ENCODE measurements at places on chromosomes 5 and 9.

DNA sequence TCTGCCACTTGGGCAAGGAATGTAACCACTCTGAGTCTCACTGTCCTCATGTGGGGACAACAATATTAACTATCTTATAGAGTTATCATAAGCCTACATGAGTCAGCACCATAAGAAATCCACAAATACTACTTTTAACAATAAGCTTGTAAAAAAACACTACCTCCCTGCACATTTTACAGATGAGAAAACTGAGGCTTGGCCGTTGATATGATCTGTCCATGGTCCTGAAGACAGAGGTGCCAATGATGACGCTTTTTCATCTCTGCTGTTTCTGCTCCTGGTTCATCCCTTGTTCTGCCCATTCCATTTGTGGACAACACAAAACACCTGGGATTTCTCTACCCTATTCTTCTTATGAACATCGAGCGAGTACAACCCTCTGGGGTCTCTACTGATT, 23.4 kb upstream of the STRBP start:
- no peak for DNase-seq

DNA sequence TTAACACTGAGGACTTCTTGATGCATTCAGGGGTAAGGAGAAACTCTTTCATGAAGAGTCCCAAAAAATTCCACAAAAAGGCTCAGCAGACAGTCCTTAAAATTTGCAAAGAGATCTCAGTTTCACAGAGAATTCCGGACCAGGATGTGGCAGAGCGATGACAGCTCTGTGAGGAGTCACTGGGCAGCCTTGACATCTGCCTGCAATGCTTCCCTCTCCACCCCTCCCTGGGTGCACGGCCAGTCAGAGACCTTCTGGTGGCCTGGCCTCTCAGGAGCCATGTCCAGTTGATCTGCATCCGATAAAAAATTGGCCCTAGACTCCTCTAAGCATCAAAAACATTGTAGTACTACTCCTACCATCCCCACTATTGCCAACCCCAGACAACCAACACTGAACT, 76.8 kb downstream of the MACROH2A1 start:
- DNase-seq: no peak

DNA sequence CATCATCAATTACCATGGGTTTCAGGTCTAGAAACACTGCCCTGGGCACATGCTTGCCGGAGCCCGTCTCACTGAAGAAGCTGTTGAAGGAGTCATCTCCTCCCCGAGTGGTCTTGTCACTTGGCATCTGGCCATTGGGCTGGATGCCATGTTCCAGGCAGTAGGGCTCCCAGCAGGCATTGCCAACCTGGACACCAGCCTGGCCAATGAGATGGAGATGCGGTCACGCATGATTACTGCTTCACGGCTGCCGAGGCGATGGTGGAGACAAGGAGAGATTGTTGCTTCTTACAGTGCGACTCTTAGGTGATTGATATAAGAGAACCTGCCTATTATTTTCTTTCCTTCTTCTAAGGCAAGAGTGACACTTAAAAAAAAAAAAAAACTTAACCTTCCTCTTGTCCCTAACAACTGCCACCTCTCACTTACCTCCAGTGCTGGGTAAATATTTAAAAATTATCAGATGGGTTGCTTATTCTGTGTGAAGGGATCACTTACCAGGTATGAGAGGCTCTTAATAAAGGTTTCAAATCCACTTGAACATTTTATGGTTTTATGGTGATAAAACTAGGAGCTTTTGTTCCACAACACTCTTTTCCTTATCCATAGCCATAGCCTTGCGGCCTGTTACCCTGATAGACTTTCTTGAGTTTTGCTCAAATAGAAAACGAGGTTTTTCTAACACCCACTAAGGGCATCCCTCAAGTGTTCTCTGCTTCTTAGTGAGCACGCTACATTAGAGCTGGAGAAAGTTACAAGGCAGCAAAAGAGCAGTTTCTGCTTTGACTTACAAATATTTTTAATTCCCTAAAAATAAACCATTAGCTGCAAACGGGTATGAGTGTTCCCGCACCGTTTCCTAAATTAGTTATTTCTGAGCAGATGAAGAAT, 41.2 kb downstream of the NIM1K start:
- no peak for DNase-seq

DNA sequence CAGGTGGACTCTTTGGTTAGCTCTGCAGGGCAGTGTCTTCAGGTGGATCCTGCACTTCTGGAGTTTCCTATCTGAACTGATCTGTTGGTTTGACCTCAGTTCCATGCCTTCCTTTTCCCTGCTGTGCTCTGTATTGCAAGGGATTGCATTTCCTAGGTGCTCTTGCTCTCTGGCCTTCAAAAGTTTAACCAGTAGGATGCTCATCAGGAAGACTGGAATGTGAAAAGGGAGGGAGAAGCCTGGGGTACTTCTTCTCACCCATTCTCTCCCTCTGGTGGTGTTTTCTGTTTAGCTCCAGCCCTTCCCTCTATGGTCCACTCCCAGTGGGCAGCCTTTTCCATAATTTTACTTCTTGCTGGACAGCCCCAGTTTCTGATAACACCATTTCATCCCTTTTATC, 78.5 kb downstream of the ZNF618 start:
- DNase-seq: no peak

DNA sequence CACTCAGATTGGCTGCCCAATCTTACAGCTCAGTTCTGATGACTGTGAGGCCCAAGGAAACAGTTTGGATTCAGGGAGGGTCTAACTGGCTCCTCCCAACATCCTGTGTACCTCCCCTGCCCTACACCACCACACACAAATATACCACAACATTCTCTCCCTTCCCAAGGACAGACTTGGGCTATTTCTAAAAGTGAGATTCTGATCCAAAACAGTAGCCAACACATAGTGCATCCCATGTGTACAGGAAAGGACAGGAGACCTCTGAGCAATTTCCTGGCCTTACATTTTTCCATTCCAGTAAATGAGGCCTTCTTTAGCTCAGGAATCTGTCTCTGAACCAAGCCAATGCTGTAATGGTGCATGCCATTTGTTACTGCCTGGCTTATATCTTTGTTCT, 20.8 kb downstream of the ZNF366 start:
- DNase-seq: no peak

DNA sequence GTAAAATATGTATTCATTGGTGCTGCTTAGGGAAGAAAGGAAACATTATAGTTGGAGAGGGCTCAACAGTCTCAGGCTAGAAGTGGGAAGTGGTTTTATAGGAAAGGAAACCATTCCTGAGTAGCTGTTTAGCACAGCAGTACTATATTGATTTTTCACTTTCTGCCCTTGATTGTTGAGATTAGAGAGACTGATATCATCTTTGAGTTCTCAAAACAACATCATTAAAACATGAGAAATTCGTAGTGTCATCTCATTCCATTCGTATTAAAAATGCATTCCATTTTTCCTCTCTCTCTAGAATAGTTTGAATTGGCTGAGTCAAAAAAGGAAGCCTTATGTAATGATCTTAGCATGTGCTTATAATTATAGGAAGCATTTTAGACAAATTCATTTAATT, 14.1 kb downstream of the POLR3G start:
- DNase-seq: no peak

DNA sequence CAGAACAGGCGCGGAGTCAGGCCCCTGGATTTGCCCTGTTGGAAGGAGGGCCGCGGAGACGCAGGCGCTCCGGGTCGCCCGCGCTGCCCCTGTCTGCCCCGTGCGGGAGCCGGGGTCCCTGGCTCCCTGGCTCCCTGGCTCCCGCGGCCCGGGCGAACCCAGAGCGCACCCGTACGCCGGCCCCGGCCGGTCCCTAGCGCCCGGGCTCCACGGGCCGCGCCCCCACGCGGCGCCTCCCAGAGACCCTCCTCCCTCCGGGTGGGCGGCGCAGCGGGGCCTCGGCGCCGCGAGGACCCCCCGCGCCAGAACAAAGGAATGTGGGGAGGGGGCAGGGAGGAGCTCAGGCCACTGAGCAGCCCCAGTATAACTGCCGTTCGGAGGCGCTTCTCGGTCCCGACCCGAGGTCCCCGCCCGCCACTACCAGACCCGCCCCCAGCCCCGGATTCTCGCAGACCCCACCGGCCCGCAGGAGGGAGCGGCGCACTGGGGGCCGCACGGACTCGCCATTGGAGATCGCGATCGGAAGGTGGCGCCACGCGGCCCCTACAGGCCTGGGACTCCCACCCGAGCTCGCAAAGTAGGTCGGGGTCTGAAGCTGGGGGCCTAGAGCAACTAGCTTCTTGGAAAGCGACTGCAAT, 2.4 kb downstream of the NFIL3 start:
- DNase-seq: peak; percentile 58

DNA sequence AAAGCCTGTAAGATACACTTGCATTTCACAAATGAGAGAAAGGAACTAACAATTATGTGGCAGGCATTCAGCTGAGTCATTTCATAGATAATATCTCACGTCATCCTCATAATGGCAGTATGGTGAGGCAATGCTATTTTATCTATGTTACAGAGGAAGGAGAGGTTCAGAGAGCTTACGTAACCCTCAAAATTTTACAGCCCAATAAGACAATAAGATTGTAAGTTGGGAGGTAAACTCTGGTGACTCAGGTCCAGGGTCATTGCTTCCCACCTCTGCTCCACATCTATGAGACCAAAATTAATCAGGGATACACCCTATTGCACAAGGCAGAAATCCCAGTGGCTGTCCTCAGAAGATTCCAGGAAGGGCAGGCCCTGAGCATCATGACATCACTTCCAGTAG, 309.7 kb downstream of the NSG2 start:
- DNase-seq: no peak

DNA sequence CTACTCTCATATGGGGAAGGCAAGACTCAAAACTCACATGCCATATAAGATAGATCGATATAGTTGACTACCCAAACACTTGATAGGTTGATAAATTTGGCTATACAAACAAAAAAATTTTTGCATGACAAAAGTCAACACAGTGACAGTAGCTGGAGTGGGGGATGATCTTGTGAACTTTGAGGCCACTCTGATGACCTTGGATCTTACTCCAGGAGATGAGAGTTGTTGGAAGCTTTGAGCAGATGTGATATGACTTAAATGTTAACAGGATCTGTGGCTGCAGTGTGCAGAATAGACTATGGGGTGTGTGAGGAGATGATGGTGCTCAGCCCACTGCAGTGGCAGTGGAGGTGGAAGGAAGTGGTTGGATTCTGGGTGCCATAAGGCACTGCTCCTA, 101.4 kb downstream of the ZFAND5 start:
- no peak for DNase-seq

DNA sequence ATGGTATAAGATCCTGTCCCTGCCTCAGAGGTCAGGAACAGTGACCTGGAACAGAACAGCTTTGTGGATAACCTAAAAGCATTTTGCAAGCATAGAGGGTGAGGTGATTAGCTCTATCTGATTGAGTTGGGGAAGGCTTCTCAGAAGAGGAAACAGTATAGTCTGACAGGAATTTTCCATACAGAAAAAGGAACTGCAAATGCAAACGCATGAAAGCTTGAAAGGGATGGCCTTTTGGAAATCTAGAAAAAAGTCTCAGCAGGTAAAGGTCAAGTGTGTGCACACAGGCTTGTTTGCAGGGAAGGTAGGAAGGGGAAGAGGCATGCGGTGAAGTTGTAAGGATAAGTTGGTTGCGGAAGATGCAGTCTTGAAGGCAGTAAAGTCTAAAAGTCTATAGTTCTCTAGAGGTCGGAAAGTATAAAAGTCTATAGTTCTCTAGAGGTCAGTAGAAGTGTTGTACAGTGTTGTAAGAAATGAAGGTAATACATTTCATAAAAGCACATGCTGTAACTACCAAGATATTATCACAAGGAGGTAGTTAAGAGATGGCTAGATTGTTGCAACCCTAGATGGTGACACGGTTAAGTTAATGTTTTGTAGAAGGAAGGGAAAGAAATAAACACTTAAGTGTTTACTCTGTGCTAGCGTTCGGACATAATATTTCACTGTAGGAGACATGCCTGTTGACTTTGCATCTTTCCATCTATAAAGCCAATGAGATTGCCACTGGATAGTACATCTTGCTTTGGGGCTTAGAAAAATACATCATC, 16.7 kb upstream of the HSPB3 start:
- DNase-seq: no peak

GRCh38 chr9:134304261-134304660, 22.0 kb upstream of the RXRA start:
- no peak for DNase-seq

GRCh38 chr5:177189416-177189815, 55.8 kb downstream of the NSD1 start:
- no peak for DNase-seq
